ENCODE measurements at places on chromosomes 4 and X.

GRCh38 chr4:34181891-34182290, 2062.4 kb downstream of the ARAP2 start:
- no peak for DNase-seq

DNA sequence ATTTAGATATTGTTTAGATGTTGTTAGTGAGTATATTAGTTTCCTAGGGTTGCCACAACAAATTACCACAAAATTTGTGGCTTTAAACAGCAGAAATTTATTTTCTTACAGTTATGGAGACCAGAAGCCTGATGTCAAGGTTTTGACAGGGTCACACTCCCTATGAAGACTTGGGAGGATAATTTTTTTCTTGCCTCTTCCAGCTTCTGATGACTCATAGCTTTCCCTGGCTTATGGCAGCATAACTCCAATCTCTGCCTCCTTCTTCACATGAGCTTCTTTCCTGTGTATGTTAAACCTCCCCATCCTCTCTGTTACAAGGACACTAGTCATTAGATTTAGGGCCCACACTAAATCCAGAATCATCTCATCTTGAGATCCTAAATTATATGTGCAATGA, 20.9 kb upstream of the RAB40A start:
- no peak for DNase-seq

DNA sequence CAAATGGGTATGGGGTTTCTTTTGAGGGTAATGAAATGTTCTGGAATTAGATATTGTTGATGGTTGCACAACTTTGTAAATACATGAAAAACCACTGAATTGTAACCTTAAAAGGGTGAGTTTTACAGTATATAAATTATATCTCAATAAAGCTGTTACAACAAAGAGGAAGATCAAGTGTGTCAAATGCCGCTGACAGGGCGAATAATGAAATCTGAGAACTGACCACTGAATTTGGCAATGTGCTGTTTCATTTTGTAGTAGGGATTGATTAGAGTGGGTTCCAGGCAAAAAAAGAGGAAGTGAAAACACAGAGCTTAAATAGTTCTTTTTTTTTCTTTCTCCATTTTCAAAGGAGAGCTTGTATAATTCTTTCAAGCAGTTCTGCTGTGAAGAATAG, 161.1 kb upstream of the NAP1L5 start:
- DNase-seq = no peak

GRCh38 chrX:40720792-40721191, 14.6 kb downstream of the MED14 start:
- DNase-seq = no peak

- DNase-seq = no peak
Measured at GRCh38 chr4:86280246-86280645, 79.6 kb downstream of the MAPK10 start.

GRCh38 chr4:98801259-98801725, 127.6 kb downstream of the EIF4E start:
- no peak for DNase-seq

DNA sequence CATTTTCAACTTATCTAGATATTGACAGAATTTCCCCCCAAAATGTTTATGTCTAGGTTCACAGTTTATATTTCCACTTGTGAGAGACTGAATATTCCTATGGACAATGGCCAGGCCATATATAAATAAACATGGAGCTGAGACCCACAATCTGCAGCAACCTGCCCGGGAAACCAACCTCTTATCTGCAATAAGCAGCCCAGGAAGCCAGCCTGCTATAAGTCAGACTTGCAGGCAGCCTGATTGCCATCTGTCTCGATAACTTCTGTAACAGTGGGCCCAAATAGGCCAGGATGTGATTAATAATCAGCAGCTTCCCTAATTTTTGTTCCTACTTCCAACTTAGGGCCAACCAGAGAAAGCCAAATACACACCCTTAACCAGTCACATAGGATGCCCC, 5.2 kb upstream of the NAP1L5 start:
- DNase-seq = no peak

DNA sequence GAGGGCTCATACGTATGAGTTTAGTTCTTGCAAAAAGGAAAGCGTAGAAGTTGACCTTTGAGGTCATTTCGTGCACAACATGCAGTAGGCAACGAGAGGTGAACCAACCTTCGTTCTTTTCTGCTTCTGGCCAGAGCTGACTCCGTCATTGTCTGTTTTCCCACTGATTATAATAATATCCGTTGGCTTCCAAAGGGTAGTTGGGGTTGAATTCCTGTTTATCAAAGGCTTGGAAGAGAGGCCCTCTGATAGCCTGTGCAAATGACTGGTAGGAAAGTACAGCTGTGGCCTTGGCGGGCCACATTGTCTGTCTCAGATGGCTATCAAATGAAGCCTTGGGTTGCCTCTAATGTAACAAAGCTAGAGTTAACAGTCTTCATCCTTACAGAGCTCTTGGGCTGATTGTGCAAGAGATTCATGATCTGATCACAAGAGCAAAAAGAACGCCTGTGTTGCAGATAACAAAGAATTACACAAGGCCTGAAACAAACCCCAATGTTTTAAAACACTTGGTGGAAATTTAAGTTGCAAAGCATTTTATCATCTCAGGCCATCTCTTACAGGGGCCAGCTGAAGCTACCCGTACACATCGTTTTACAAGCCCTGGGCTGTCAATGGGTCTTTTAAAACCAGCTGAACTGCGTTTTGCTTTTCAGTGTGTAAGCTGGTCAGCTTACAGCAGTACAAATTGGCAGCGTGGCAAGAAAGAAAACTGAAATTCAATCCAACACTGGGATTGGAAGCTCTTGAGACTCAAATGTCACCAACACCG, 46.1 kb upstream of the FAM9C start:
- DNase-seq = no peak

GRCh38 chr4:67684839-67685531, 16.0 kb downstream of the UBA6 start:
- no peak for DNase-seq

- DNase-seq = no peak
Measured at GRCh38 chr4:80196922-80197573, at the start of gene PRDM8. PRDM8 (plus strand) TSS chr4:80197503; CDS start chr4:80200081, 2,578 bp downstream.

DNA sequence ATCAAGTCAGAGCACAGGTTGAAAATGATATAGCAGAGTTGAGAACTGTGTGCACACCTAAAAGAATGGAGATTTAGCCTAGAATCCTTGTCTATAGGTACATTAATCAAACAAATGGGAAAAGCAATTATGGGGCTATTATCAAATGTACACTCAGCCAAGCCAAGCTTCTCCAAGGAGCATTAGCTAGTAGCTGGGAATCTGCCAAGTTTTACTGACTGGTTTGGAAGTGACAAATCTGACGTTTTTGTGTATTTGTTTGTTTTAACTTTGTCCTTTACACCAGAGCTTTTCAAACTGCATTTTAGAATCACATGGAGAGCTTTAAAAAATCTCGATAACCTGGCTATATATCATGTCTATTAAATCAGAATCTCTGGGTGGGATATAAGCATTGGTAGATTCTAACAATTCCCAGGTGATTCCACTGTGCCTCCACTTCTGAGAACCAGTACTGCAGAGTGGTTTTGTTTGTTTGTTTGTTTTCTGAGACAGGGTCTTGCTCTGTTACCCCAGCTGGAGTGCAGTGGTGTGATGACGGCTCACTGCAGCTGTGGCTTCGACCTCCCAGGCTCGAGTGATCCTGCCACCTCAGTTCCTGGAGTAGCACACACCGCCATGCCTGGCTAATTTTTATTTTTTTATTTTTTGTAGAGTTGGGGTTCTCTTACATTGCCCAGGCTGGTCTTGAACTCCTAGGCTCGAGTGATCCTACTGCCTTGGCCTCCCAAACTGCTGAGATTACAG, 279.8 kb downstream of the UNC5C start:
- no peak for DNase-seq

- DNase-seq = no peak
Measured at GRCh38 chr4:166823126-166823525, 411.2 kb downstream of the SPOCK3 start.

- no peak for DNase-seq
Measured at GRCh38 chr4:164799410-164799809, 45.5 kb downstream of the SMIM31 start.

- no peak for DNase-seq
Measured at GRCh38 chr4:44319129-44319528, 129.5 kb downstream of the KCTD8 start.

DNA sequence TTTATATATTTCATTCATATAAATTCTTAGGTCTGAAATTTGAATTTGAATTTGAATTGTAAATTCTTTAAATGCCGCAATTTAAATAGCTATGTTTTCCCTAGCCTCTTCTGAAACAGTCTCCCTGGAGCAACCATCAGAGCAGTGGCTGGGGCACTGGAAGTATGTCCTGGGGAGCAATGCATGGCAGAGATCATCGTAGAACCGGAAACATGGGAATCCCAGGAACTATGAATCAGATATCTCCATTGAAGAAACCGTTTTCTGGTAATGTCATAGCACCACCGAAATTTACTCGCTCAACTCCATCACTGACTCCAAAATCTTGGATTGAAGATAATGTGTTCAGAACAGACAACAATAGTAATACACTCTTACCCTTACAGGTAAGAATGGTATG, 4.9 kb downstream of the CPEB2 start:
- DNase-seq = no peak

DNA sequence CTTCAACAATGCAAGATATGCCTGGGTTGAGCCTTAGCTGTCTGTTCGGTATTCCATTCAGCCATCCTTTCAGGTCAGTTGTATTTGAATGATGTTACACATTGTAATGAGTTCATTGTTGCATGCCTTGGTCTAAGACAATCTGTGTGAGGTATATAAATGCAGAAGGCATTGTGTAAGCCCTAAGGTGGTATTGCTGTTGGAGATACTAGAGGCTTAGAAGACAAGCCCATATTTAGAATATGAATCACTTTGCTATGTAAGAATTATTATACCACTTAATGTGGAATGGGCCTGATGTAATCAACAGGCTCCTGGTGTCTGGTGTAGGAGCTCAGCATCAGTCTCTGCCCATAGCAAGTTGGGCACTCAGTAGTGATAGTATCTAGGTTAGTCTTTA, 473.4 kb upstream of the GNPDA2 start:
- no peak for DNase-seq

DNA sequence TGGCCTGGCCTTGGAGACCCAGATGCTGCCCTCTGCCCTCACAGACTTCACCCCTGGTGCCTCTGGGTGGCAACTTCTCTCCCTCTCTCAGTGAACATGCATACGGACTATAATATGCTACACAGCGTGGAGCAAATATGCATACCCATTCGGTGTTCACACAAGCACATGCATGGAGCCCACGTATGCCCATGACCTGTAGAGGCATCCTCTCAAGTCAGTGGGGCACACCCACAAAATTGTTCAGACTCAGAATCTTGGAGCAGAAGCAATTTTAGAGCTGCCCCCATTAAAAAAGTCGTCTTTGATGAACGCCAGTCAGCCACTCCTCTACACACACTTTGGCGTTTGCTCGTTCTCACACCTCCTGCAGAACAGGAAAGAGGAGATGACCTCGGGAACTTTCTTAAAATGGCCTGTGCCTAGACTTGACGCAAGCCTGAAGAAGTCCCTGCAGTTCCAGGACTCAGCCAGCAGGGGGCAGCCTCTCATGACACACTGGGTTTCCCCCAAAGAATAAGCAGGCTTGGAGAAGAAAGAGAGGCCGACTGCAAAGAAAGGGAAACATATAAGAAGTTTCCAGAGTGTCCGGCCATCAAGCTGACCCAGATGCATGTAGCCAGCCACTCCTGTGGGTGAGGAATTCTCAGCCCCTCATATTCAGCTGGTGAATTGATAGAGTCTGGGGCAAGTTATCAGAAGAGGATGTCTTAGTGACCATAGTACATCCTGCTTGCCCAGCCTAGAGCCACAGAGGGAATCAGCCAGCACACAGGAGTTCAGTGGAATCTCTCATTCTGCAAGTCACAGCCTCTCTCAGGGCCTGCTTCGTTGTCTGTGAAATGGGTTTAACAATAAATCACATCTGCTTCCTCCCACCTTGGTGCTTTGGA, 17.3 kb downstream of the APLN start:
- peak; percentile 30 for DNase-seq

GRCh38 chr4:114562176-114562904, 36.3 kb upstream of the UGT8 start:
- peak; percentile 31 for DNase-seq

GRCh38 chr4:140807491-140808252, 51.5 kb upstream of the TBC1D9 start:
- no peak for DNase-seq

DNA sequence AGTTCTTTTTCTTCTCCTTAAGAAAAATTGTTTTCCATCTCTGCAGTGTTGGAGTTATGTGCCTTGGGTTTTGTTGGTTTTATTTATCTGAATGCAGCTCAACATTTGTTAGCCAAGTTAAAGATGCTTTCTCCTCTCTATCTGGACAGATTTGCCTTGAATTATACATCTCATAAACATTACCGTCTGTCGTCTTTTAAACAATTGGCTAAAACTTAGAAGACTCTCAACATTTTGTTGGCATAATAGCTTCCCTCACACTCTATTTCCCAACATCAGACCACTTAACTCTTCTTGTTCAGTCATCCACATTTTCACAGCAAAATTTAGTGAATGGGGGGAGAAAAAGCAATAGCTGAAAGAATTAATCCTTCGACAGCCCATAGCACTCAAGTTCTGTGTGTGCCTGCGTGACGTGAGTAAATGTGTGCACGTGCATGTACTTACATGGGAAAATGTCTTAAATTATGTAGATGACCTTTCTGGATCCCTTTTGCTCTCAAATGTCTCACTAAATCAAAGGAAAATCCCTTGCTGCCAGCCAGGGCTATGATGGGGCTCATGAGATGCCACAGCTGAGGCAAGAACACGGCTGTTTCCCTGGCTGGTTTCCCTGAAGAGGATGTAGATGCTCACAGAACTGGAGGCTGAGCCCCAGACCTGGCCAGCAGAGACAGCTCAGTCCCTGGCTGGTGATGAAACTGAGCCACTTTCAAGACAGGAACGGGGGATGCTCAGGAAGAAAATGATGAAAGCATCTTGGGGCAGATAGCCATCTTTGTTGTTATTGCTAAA, 382.2 kb downstream of the FBXW7 start:
- DNase-seq = no peak

GRCh38 chr4:84279678-84280077, 219.4 kb downstream of the NKX6-1 start:
- no peak for DNase-seq

DNA sequence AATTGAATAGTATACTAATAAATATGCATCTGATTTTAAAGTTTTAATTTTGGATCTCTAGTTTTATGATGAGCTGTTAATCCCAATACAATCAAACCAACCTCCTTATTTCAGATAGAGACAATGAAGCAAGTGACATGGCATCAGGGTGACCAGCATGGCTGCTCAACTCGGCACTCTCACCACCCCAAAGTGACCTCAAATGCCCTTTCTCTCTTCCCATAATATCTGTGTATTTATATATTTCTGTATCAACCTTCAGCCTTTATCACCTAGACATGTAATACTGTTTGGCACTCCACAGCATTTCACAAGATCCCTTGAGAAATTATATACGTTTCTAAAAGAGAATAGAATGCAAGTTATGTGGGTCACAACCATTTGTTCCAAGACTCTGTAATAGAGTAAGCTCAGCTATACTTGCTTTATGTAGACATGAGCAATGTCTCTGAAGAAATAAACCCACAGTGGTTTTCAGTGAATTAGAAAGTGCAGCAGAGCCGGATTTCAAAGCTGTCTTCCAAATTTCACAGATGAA, 1623.2 kb upstream of the PABPC4L start:
- DNase-seq = no peak

Measured in LoVo (cell line).